Hematopoietic multipotent progenitor cell treated with erythropoietin and hydrocortisone succinate and interleukin-3 and kit ligand, for 4 days (in vitro differentiated cells): ENCODE measurements at places on chromosomes 7 and 10.

GRCh38 chr10:80870282-80870681 is 332.6 kb downstream of the SH2D4B start:
- DNase-seq: no peak

GRCh38 chr10:92242910-92243671 is 47.8 kb downstream of the CPEB3 start:
- peak; percentile 86 for DNase-seq

DNA sequence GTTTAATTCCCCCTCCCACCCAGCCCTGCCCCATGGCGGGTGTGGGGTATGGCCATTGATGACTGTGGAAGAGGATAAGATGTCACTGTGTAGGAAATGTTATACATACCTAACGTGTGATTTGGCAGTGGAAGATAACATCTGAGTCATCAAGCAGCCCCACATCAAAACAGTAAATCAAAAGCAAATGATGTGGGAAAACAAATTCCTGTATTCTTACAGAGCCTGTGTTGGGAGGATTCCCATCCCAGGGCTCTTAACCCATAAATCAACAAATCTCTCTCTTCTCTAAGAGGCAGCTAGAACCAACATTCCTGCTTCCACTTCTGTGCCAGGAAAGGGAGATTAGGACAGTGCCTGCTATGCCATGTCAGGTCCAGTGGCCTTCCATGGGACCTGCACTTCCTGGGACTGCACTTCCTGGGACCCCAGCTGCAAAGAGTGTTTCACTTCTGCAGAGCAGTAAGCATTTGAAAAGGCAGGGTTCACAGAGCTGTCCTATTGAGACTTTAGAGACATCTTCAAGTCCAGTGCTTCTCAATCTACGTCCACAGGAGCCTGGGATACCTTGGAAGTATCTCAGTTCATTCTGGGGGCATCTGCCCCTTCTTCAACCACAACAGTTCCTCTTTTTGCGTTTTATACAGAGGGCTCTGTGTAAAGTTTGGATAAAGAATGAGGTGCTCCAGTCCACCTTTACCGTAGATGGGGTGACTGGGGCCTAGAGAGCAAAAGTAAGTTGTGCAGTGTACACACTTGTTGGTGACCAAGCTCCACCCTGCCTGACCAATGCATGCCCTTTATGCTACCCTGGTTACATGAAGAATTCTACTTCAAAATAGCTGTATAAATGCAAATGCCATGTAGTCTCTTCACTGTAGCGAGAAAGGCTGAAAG is 45.7 kb downstream of the ATXN7L1 start:
- no peak for DNase-seq

DNA sequence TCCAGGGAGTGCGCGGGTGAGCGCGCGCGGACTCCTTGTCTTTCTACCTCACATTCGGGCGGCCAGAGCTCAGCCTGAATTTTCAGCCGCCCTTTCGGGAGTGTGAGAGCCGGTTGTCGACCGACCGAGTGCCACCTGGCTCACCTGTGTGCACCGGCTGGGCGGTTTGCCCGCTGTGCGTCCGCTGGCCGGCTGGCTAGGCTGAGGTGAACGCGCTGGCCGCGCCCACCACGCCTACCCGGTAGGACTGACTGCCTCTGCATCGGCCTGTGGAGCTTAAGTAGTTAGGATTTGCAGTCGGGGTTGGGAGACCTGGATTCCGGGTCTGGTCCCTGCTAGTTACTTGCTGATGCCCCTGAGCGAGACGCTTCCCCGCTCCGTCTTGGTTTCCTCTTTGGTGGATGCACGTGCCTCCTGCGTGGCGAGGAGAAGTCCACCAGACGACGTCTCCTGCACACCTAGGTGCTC is 553 bp downstream of the TSPAN15 start:
- no peak for DNase-seq

DNA sequence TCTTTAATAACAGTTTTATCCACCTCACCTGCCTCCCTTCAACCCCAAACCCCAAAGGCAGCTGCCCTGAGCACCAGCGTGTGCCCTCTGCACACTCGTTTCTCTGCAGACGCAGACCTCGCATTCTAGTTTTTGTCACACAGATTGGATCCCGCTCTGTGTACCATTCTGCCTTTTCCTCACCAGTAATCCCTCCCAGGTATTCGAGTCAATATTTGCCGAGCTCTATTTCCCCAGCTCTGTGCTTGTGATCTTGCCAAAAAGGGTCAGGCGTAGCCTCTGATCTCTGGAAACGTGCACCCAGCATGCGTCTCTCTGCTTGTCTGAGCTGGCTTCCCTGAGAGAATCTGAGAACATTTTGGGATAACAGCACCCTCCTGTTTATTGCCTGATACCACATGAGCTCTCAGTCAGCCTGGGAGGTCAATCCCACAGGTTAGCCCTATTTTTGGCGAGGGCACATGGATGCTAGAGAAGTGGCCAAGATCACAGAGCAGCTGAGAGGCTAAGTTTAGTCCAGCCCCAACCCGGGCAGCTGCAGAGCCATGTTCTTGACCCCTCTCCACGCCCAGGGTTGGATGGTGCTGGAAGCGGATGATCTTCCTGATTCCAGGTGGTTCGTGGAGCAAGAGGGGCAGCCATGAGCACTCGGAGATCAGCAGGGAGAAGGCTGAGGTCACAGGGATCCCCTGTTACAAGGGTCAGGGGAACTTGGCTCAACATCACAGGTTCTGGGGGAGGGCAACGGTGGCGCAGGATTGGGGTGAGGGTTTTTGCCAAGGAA is 29.1 kb downstream of the FOXL3 start:
- DNase-seq: no peak

DNA sequence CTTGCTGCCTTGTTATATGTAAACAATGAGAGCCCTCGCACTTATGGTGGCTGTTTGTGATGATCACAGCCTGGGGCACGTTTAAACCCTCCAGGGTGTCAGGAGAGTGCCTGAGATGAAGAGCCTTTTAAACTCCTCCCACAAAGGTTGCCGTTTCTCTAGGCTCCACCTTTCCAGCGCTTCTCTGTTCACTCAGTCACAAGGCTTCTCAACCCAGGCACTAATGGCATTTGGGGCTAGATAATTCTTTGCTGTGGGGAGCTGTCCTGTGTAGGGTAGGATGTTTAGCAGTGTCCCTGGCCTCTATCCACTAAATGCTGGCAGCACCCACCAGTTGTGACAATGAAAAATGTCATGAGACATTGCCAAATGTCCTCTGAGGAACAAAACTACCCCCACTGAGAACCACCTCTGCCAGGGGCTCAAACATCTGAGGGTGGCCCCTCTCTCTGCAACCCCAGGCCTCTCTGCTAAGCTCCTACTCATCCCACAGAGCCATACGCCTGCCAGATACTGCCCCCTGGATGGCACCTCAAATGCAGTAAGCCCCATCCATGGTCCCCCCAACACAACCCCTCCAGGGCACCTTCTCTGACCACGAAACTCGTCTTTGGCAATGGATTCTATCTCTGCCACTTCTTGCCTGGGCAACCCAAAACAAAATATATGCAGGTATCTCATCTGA is 144.3 kb upstream of the ZMIZ1 start:
- DNase-seq: no peak

DNA sequence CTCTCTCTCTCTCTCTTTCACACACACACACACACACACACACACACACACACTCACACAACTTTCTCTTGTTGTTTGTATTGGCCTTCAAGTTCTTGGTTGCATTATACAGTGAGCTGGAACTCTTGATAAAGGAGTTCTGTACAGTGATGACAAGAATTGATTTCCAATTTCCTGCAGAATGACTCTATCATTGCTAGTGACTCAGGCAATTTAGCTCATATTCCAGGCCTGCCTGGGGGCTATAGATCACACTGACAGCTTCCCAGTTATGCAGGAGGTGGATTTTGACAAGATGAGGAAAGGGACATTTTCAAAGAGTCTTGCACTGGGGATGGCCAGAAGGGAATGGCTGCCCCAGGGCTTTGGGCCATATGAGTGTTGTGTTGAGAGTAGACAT is 508.8 kb downstream of the TYW1 start:
- no peak for DNase-seq

DNA sequence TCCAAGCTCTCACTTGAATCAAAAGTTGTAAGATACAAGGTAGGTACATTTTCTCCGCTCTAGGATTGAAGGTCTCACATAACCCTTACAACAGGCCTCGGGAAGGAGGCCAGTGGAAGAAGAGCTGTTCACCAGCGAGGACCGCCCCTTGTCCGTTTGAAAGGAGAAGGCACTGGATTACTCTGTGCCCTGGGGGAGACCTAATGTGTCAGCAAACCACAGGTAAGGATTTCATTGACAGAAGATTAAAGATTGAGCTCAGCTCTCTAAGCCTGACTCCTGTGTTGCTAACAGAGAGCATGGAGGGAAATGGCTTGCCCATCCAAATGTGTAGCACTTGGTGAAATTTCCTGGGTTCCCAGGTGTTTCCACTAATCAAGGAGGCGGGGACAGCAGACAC is 81.2 kb downstream of the SLC16A9 start:
- no peak for DNase-seq

DNA sequence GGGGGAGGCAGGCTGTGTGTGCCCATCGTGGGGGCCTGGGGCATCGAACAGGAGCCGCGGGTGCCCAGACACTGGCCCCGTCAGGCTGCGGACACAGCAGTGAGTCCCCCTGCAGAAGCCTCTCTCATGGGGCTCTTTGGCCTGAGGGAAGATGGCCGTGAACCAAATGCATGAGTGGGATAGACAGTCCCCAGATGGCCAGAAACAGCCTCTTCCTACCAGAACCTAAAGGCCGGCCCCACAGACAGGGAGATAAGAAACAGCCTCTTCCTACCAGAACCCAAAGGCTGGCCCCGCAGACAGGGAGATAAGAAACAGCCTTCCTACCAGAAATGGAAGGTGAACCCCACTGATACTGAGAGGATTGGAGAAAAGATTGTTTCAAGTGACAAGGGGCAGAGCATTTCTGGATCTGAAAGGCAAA is 16.6 kb downstream of the IDI2 start:
- peak; percentile 79 for DNase-seq

- no peak for DNase-seq
Observed at GRCh38 chr7:50939021-50939420, 156.3 kb upstream of the GRB10 start.

GRCh38 chr7:141550386-141551093 is 670 bp upstream of the AGK start:
- peak; percentile 15 for DNase-seq

DNA sequence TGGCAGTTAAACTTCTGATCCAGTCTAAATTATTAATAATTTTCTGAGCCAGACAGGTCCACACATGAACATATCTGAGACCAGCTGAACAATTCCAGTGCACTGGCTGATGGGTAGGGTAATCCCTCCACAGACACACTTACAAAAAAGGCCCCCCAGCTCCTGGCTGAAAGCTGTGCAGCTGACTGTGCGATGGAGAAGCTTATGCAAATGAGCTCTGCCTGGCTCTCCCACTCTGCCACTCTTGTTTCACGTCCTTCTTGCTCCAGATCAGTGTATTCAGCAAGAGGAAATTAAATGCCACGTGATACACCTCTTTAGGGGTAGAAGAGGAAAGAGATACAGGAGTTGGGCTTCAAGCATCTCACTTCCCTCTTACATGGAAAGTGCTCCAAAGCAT is 76.4 kb upstream of the FEZF1 start:
- no peak for DNase-seq

- no peak for DNase-seq
Observed at GRCh38 chr10:124088915-124089314, 4.5 kb downstream of the CHST15 start.

DNA sequence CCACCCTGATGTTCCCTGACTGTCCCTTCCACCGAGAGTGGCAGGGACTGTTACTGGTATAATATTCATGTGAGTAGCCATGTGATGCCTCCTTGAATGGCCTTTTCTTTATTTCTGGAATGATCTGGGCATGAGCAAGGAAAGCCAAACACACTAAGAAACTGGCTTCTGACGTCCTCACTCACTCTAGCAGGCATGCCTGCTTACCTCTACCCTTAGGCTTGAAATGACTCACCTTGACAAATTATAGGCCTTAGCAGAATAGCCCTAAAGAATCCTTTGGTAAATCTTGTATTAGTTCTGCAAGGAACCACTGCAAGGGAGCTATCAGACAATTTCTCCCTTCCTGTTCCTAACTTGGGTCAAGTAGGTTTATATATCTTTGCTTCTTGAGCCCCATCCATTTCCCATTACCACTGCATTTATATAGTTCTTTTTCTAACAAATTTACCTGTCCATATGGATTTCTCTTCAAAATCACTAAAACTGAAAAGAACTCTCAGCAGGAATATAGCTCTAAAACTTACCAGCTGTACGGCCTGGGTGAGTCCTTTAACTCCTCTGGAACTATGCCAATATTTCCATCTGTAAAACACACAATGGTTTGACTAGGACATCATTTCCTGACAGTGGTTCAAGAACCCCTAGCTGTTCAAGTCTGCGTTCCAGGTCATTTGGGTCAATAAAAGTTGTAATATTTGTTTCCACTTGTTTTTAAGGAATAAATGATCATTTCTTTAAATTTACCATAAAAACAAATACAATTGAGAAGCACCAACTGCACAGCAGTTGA is 13.0 kb upstream of the NDUFA5 start:
- peak; percentile 48 for DNase-seq

DNA sequence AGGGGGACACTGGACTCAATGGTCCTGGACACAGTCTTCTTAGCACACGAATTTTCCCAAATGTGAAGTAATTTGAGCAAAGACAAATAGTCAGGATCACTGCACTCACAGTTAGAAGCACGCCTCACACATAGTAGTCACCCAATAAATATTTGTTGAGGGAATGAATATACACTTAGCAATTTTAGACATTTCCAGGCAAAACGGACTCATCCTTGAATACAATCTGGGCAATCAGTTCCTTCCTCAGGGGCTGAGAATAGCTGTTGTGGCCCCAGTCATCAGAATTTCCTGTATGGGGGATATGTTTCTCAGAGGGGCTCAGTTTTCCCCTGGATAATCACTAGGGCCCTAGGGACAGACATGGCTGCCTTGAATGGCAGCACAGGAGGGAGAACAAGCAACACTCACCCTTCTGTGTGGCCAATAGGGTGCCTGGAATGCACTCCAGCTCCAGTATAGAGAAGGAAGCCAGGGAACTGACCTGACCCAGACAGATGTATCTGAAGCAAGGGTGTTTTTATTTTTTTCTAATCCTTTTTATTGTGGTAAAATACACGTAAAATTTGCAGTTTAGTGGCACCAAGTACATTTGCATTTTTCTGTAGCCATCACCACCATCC is 282.7 kb upstream of the ZNF32 start:
- DNase-seq: no peak

GRCh38 chr7:77855371-77856083 is 57.0 kb downstream of the PHTF2 start:
- no peak for DNase-seq

DNA sequence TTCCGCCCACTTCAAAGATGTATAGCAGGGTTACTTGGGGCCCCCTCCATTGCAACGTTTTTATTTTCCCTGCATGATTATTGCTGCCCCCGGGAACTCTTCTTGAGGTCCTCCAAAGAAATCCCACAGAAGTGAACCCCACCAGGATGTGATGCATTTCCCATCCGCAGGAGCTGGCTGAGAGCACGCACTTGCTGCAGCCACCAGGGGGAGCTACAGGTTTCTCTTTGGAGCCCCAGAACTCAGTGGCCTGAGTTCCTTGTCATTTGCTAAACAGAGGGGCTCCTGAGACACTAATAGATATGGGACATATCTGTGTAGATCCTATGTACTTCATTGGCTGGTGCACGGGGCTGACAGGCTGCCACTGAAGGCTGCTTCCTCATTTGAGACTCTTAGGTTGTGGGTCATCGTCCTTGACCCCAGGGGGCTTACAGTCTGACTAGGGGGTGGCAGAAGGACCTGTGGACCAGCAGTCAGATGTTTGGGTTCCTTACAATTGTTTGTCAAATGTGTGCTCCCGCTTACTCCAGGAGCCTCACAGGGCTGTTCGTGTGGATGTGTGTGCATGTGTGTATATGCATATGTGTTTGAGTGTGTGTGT is 52.3 kb upstream of the ENO4 start:
- DNase-seq: peak; percentile 88
